Umbilical cord (tissue), 2 donors: ENCODE measurements at places on chromosomes 5 and 9.

DNA sequence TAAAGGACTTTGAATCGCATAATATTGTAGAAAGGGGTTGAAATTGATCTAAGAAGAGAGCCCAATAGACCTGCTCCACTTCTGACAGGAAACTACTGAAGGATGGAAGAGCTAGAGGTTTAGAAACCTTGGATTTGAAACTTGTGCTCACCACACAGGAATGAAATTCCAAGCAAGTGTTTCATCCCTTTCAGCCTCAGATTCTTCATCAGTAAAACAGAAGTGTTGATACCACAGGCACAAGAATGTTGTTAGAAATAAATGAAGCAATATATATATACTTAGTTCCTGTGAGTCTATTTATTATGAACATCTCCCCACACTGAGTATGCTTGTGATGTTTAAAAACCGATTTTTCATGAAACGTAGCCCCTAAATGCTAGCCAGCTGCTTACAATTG lies 43.8 kb downstream of the PRRC1 start:
- no peak for DNase-seq

DNA sequence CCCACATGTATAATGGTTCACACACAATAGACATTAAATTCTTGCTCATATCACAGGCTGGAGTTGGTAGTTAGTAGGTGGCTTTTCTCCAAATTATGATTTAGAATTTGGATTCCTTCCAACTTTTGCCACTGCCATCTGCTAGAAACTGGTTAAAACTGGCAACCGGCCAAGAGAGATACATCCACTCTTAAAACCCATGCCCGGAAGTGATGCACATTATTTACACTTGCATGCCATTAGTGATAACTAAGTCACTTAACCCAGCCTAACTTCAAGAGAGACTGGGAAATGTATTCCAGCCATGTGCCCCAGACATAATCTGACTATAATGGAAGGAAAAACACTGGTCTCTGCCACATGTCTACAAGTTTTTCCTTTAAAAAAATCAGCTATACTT lies 395.7 kb upstream of the SEMA6A start:
- DNase-seq: peak; percentile 18

DNA sequence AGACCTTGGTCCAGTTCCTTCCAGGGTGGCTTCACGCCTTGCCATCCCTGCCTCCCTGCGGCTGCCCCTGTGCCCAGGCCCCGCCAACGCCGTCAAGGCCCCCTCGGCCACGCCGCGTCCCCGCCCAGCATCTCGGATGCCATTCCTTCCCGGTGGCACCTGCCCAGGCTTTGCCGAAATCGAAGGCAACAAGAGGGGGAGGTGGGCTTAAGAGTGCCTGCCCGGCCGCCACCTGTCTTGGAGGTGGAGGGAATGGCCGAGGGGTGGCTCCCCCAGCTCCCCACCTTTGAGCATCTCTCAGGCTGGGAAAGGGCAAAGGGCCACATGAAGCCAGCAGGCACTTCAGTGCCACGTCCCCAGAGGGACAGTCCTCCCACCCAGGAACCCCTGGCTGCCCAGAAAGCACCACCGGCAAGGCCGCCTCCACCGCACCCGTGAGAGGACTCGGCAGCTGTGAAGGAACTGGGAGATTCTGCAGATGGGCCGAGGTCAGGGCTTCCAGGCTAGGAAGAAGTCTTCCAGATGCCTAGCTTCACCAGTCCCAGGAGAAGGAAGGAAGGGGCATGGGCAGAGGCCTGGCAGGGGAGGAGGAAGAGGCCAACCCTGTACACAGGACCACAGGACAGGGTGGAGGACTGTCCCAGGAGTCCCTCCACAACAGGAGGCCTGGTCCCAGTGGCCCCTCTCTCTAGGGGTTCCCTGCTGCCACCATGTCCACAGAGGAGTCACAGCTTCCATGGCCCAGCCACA lies 218.0 kb downstream of the FANCC start:
- no peak for DNase-seq

DNA sequence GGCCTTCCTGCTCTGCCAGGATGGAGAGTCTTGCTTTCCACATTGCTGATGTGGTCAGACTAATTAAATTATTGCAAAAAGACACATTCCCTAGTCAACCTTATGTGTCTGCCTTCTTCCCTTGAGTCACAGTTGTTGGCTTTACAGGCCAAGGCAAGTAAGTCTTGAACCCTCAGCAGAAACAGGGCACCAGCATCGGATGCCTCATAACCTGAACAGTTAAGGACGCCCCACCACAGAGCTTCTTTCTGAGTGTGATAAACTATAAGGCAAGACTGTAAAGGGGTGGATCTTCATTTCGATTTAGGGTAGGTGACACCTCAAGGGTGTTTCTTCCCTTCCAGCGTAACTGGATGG lies 670 bp upstream of the KIF2A start:
- DNase-seq: no peak

DNA sequence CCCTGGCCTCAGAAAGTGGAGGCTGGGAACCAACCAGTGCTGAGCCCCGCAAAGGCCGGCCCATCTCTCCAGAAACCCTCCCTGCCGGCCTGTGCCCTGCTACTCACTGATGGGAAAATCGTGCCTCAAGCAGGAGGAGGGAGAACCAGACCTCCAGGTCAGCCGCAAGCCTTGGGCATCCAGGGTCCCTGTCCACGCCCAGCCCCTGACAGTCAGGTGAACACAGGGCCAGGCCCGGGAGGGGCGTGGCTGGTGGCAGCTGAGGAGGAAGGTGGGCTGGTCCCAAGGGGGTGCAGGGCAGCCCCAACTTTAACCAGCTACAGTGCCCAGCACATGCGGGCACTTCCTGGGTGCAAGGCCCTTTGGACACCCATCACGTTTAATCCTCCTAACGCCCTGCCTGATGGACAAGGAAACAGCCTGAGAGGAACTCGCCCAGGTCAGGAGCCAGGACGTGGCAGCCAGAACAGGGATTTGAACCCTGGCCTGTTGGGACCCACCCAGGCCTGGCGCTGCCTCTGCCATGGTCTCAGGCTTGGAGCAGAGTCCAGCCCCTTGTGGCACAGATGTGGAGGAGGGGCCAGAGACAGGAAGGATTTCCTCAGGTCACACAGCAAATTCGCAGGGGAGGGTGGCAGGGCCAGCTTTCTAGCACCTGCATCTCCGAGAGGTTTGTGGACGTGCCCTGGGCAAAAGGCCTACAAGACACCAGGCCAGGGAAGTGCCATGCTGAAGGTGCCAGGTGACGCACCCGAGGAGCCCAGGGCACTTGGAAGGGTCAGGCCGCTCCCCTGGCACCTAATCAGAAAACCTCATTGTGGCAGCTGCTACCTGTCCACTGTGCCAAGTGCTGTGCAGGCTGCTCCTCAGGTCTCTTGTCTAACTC lies 4.5 kb downstream of the RALGDS start:
- DNase-seq: no peak

GRCh38 chr9:105510024-105510423 lies 47.9 kb upstream of the FKTN start:
- DNase-seq: no peak

DNA sequence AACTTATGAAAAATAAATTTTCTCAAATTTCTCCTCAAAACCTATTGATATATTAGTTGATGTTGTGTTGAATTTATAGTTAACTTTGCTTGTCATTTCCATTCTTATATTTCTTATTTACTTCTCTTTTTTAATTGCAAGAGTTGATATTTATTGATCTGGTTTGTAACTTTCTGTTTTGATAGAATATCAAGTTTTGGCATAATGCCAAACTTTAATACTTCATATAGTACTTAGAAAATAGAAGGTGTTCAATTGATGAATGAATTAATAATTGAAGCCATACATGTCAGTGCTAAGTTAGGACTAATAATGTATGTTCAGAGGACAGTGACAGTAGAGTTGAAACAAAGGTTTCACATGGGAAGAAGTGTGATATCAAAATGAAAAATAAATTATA lies 27.9 kb downstream of the ERCC6L2 start:
- DNase-seq: no peak

- DNase-seq: no peak
Observed at GRCh38 chr5:67963789-67964519, 251.6 kb upstream of the PIK3R1 start.

GRCh38 chr5:142313682-142314081 lies 11.1 kb downstream of the SPRY4 start:
- no peak for DNase-seq

DNA sequence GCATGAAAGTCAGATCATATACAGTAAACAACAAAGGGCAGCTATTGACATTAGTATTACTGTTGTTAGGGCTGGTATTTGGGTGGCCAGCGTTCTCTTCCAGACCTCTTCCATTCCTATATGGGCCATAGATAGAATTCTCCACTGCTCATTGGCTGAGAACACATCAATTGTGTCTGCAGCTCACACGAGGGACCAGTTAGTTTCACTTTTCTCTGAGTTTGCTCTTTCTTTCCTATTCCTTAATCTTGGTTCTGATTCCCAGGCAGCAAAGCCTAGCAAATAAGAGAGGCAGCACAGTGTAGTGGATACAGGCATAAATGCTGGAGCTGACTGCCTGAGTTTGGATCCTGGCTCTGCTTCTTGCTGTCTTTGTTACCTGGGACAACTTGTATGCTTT lies 476.4 kb downstream of the SPOCK1 start:
- DNase-seq: peak; percentile 71

DNA sequence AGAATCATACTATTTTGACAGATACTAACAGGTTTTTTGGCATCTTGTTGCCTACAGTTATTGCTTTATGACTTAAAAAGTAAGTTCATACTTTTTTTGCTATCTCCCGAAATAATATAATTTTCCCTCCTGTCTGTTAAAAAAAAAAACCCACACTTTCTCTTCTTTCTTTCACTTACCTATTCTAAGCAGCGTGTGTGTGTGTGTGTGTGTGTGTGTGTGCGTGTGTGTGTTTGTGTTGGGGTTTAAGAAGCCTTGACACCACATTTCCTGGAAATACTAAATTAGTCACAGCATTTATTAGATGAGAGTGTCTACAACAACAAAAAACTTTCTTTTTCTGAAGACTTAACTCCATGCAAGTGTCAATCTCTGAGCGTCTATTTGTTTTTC lies 12.4 kb downstream of the TNFAIP8 start:
- no peak for DNase-seq

GRCh38 chr5:62134811-62135210 lies 171.2 kb upstream of the KIF2A start:
- DNase-seq: no peak
